ENCODE measurements at places on chromosomes 4 and X. TPM values are rescaled to one million over a fixed set of nuclear protein-coding genes. Genes with fewer than 3 reads are reported as not detected.

Gene IGBP1
- total RNA-seq, result 111 TPM

Gene RNF128
- total RNA-seq, result 51.8 TPM

Gene GNRHR
- not detected for total RNA-seq

Gene ARAP2
- 64.2 TPM for total RNA-seq

Gene MAD2L1
- total RNA-seq, result 2.3 TPM

Gene NUDT10
- total RNA-seq, result 3.4 TPM

Gene RAB41
- not detected for total RNA-seq

Gene MAGEH1
- total RNA-seq, result 4.8 TPM

Gene LGI2
- not detected for total RNA-seq

Gene TEX13B
- not detected for total RNA-seq

Gene GATA1
- not detected for total RNA-seq

Gene MAGEB17
- not detected for total RNA-seq

Gene PITX2
- total RNA-seq, result not detected

Gene SMS
- total RNA-seq, result 164 TPM

Gene UGT2B10
- not detected for total RNA-seq

Gene ATP2B3
- not detected for total RNA-seq

Gene FRMD7
- total RNA-seq, result not detected

Gene ITGB1BP2
- 1.1 TPM for total RNA-seq

Gene MAMLD1
- total RNA-seq, result 0.48 TPM

Gene MAGEA2B
- not detected for total RNA-seq

Gene MAOA
- 243 TPM for total RNA-seq

Gene TCEAL3
- 1.3 TPM for total RNA-seq

Gene TMEM154
- 30.5 TPM for total RNA-seq

Gene FGFBP1
- 99.8 TPM for total RNA-seq

Gene MAGT1
- total RNA-seq, result 86.3 TPM

Gene STAP1
- not detected for total RNA-seq

Gene EVC2
- total RNA-seq, result 8.3 TPM

Gene DLG3
- total RNA-seq, result 11.6 TPM

Gene CT45A6
- not detected for total RNA-seq

Gene GPR101
- not detected for total RNA-seq

Gene SPANXN3
- total RNA-seq, result not detected

Gene ADH7
- total RNA-seq, result 3.9 TPM

Gene MAGEA9B
- total RNA-seq, result not detected

Gene TCEAL5
- total RNA-seq, result not detected

Gene PDZD4
- not detected for total RNA-seq

Data from tracheal epithelial cell (primary cell).